ENCODE measurements at places on chromosomes 2 and 18. TPM values are rescaled to one million over a fixed set of nuclear protein-coding genes. Genes with fewer than 3 reads are reported as not detected.

DNA sequence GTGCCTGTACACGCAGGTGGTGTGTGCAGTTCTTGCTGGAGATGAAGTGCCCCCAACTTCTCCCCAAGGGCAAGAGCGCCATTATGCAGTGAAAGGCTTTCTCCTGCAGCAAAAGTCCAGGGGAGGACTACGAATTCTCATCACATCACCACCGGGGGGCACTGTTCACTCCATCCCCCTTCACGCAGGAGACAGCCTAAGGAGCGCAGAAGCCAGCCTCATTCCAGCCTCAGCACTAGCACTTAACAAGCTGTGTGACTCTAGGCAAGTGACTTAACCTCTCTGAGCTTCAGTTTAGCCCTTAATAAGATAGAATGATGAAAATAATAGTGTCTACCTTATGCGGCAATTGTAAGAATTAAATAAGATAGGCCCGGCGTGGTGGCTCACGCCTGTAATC is 32.3 kb downstream of the DNMT3A start:
- H3K4me3 ChIP-seq: no peak overlapping the region
- peaks cover 39% of the 10 kb centered on the region for H3K36me3 ChIP-seq
- H3K27ac ChIP-seq: no peak overlapping the region
- no peaks in the 10 kb centered on the region for H3K27me3 ChIP-seq

Gene GKN2
- total RNA-seq: 1,354 TPM

GRCh38 chr2:74390606-74391005 is 10.5 kb upstream of the DCTN1 start:
- H3K27me3 ChIP-seq: no peaks in the 10 kb centered on the region
- peaks cover 40% of the 10 kb centered on the region for H3K4me1 ChIP-seq
- no peak for DNase-seq
- peak overlapping the region; percentile 90 for H3K4me3 ChIP-seq

DNA sequence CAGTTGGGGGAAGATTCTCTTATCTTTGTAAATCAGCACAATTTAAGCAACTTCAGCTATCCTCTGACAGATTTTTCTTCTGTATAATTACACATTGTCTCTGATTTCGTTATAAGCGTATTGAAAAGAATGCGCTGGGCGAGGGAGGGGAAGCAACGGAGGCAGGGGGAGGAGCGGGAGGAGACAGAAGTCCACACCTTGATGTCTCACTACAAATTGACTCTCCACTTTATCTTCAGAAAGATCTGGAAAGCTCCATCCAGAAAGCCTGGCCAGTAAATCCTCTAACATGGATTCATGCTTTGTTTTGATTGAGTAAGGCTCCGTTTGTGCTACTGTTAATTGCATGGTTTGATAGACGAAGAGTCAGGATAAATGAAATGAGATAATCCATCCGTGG is 76.6 kb downstream of the SMIM21 start:
- no peaks in the 10 kb centered on the region for H3K4me1 ChIP-seq
- no peaks in the 10 kb centered on the region for H3K27me3 ChIP-seq
- H3K27ac ChIP-seq: no peak overlapping the region
- H3K4me3 ChIP-seq: no peak overlapping the region
- DNase-seq: no peak

DNA sequence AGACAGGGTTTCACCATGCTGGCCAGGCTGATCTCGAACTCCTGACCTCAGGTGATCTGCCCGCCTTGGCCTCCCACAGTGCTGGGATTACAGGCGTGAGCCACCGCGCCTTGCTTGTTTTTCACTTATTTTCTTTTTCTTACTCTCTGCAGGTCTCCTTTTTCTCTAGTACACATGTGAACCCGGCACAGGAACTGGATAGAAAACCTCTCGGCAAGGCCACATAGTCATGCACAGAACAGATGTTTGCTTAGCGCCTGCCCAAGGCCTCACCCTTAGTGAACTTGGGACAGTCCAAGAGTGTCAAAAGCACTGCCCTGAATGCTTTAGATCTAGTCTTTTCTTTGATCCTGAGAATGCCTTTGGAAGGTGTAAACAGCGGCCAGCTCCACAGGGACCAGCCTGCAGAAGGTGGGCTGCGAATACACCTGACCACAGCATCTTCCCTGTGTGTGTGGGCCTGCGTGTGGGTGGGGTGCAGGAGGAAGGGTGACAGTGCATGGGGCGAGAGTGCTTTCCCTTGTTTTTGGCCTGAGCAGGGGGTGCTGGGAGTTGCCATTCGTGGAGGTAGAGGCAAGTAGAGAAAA is 27.0 kb downstream of the IMPA2 start:
- no peaks in the 10 kb centered on the region for H3K27me3 ChIP-seq
- peaks cover 71% of the 10 kb centered on the region for H3K4me1 ChIP-seq

Gene TXNDC2
- total RNA-seq: not detected

Gene AMMECR1L
- total RNA-seq: 18.2 TPM

Gene TMEM37
- total RNA-seq: 21.9 TPM

- H3K36me3 ChIP-seq: no peaks in the 10 kb centered on the region
- H3K27ac ChIP-seq: no peak overlapping the region
- H3K4me1 ChIP-seq: no peaks in the 10 kb centered on the region
- DNase-seq: no peak
- no peaks in the 10 kb centered on the region for H3K27me3 ChIP-seq
- no peak overlapping the region for H3K4me3 ChIP-seq
These were observed 427.3 kb upstream of the ST6GAL2 start for GRCh38 chr2:107313316-107313715.

Gene EFR3B
- total RNA-seq: 2.3 TPM

Gene CPO
- not detected for total RNA-seq

GRCh38 chr18:2857491-2858131 is 10.8 kb downstream of the EMILIN2 start:
- no peaks in the 10 kb centered on the region for H3K4me1 ChIP-seq
- no peak overlapping the region for H3K4me3 ChIP-seq
- no peaks in the 10 kb centered on the region for H3K36me3 ChIP-seq
- peak; percentile 60 for DNase-seq
- H3K27ac ChIP-seq: no peak overlapping the region
- H3K27me3 ChIP-seq: no peaks in the 10 kb centered on the region

Gene SNRPD1
- total RNA-seq: 6.2 TPM

Gene SPATA3
- not detected for total RNA-seq

DNA sequence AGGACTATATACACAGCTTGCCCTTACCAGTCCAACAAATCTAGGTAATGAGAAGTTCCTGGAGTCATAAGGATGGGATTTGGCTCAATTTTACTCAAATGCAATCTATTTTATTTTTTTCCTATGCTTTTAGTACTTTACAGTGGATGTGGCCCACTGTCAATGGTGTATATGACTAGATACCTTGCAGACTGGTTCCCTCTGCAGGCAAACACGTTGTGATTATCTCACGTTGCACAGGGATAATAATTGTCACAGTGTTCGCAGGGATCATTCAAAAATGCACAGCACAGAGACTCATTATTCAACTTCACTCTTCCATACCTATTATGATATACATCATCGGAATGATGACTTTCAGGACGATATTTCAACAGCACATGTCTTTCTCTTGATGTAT is 359.7 kb downstream of the MBD2 start:
- no peaks in the 10 kb centered on the region for H3K27me3 ChIP-seq
- no peak overlapping the region for H3K27ac ChIP-seq
- H3K4me3 ChIP-seq: no peak overlapping the region
- H3K36me3 ChIP-seq: no peaks in the 10 kb centered on the region
- DNase-seq: no peak

Gene SLC40A1
- 104 TPM for total RNA-seq

DNA sequence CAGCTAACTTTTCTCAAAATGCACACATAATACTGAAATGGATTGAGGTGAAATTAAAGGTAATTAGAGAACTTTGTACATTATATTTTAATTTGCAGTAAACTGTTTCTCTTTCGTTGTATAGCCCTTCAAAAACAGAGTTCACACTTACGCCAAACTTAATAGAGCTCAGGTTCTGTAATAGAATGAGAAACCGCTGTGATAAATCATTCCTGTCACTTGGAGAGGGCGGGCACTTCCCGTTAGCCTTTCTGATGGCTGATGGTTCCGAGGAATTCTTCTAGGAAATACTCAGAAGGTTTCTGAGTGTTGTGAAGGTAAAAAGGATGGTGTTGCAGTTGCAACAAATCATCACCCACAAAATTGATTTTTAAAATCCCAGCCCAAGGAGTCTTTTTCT is 155.8 kb upstream of the ALKAL2 start:
- no peaks in the 10 kb centered on the region for H3K27me3 ChIP-seq
- H3K4me3 ChIP-seq: no peak overlapping the region
- no peaks in the 10 kb centered on the region for H3K36me3 ChIP-seq
- H3K4me1 ChIP-seq: no peaks in the 10 kb centered on the region
- DNase-seq: no peak
